ENCODE measurements at places on chromosomes 3 and 15. TPM values are rescaled to one million over a fixed set of nuclear protein-coding genes. Genes with fewer than 3 reads are reported as not detected.

DNA sequence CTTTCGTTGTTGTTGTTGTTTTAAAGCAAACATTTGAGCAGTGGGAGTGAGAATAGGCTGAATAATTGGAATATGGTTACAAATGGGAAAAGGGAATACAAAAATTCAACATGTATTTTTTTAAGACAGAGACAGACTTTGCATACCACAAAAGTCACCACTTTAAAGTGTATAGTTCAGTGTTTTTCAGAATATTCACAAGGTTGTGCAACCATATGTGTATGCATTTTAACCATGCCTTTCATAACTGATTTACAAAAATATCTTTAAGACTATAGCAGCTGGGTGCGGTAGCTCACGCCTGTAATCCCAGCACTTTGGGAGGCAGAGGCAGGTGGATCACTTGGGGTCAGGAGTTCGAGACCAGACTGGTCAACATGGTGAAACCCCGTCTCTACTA, 41.3 kb downstream of the EHHADH start:
- DNase-seq: no peak

GRCh38 chr3:57078635-57079473, 18.4 kb downstream of the SPATA12 start:
- no peak for DNase-seq

GRCh38 chr3:94873751-94874150, 810.9 kb downstream of the NSUN3 start:
- DNase-seq: no peak

- DNase-seq: no peak
These were observed 13.0 kb downstream of the FBLN2 start for GRCh38 chr3:13561967-13562366.

DNA sequence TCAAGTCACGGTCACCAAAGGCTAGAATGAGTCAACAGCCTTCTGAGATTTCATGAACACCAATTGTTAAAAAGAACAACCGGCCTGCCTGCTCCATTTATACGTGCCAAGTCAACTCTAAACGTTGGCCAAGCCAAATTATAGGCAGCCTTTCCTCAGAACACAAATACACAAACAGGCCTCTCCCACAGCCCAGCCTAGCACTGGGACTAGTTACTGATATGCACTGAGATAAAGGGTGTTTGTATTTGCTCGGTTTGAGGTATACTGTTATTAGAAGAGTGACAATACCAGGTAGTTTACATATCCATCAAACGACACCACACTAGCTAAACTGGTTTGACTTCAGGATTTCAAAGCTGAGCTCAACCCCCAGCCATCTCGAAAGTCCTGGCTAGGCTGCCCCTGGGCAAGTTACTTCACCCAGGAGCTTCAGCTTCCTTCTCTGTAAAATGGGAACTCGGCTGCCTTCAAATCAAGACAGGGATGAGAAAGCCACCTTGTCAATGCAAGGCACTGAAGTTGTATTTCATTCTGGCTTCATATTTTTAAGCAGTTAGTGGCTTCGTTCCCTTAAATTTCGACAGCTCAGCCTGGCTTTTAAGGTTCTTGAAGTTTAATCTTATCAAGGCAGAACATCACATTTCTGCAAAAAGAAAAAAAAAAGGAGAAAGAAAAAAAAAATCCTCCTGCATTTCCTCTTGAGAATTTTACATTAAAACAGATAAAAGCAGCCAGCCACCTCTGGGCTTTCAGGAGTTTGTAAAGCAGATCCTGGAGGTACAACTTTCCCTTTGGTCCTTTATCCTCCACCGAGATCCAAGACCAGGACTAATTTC, 4.0 kb downstream of the TLE3 start:
- no peak for DNase-seq

- DNase-seq: peak; percentile 14
These were observed 301.3 kb downstream of the ZNF385D start for GRCh38 chr3:21449738-21450137.

DNA sequence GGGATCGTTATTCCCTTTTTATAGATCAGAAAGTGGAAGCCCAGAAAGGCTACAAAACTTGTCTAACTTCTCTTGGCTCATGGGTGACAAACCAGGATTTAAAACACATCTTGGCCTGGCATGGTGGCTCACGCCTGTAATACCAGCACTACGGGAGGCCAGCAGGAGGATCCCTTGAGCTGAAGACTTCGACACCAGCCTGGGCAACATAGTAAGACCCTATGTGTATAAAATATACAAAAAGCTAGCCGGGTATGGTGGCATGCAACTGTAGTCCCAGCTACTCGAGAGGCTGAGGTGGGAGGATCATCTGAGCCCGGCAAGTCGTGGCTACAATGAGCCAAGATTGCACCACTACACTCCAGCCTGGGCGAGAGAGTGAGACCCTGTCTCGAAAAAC, 479.1 kb downstream of the MAGI1 start:
- DNase-seq: no peak

GRCh38 chr3:82144811-82145210, 383.4 kb upstream of the GBE1 start:
- DNase-seq: no peak

- no peak for DNase-seq
These were observed 46.0 kb downstream of the UBE3A start for GRCh38 chr15:25392806-25393205.

DNA sequence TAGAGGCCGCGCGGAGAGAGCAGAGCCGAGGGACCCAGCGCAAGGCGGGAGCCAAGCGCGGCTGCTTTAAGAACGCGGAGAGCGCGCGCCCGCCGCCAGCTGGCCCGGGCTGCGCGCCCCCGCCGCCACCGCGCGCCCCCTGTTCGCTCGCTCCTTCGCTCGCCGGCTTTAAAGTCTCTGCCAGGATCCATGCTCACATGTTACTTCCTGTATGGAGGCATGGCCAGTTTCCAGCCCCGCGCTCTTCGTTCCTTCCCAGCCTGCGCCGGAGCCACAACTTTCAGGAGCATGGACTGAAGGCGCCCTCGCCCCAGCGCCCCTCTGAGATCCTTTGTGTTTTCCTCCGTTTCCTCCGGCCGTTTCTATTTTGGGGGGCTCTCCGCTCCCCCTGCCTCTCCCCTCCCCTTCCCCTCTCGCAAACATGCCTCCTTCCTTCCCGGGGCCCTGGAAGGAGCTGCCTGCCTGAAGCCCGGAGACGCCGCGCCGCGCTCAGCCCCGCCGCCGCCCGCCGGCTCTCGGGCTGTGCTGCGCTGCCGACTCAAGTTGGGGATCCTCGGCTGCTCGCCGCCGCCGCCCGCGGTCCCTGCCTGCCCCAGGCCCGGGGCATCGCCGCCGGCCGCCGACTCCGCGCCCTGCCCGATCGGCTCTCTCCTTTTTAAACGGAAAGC, at the start of gene PTPRG:
PTPRG (plus strand) TSS at position 198 of the 668 bp plus-strand sequence. CDS start 717 bp downstream, outside the sequence.
- DNase-seq: peak; percentile 69

GRCh38 chr3:183324083-183324482, 71.0 kb downstream of the B3GNT5 start:
- DNase-seq: no peak

DNA sequence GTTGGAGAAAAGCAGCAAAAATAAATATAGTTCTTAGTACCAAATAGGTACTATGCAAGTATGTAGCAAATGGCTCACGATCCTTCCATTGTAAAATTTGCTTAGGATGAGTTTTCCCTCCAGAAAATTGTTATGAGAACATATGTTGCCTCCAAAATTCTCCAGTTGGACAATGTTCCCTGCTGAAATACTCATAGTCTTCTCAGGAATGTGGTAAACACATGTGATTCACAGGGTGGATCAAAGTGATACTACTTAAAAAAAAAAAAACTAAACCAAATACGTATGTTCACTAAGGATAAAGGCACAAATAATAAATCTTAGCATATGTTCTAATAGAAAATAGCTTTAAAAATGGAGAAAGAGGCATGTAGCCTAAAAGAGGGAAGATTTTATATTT, 84.3 kb upstream of the ZNF385D start:
- DNase-seq: no peak

DNA sequence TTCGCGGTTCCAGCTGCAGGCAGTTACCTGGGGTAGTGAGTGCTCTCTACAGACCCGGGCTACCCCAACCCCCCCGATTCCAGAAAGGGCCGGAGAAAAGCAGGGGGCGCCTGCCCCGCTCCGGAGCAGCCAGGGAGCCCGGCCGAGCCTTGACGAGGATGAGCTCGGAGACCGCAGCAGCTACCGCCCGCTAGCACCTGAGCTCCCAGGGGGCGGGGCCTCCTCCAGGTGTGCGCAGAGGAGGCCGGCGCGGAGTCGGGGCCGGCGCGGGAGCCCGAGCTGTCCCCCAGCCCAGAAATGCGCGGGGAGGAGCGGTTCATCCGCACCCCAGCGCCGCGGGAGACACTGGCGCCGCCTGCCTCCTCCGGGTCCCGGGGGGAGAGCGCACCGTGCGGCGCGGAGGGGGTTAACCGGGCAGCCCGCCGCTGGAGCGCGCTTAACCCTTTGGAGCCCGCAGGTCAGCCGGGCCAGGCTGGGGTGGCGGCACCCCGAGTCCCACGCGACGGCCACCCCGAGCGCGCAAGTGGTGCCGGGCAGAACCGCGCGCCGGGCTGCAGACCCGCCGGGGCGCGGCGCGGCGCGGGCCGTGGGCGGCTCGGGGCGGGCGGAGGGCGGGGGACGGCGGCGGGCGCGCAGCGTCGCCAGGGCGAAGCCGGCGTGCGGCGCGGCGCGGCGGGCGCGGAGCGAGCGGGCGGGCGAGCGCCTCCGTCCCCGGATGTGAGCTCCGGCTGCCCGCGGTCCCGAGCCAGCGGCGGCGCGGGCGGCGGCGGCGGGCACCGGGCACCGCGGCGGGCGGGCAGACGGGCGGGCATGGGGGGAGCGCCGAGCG, at the start of gene CACNA1D:
CACNA1D (plus strand) TSS at position 649 of the 829 bp plus-strand sequence. CDS start 556 bp downstream, outside the sequence.
- DNase-seq: no peak

DNA sequence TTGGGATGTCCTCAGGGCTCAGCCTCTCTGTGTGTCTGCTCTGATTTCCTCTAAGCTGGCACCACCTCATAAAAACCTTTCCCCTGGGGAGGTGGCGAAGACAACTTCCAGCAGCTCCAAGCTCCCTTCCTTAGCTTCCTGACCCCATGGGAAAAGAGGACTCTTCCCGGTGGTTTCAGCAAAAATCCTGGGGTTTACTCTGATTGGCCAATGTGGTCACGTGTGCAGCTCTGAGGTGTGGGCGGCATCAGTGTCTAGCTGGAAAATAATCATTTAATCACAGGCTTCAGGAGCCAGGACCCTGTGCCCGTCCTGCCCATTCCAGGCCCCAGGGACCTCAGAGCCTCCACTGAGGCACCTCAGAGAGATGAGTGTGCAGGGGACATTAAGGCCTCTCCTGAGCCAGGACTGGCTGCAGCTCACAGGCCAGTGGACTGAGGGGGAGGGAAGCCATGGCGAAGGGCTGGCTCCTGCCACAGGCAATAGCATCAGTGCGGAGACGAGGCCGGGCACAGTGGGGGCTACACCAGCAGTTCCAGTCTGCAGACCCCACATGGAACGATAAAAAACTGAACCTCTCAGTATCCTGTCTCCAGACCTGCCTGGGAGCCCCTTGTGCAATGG, 104.1 kb downstream of the TPRA1 start:
- DNase-seq: no peak

- DNase-seq: no peak
These were observed 1.5 kb downstream of the ITPKA start for GRCh38 chr15:41494922-41495735.

DNA sequence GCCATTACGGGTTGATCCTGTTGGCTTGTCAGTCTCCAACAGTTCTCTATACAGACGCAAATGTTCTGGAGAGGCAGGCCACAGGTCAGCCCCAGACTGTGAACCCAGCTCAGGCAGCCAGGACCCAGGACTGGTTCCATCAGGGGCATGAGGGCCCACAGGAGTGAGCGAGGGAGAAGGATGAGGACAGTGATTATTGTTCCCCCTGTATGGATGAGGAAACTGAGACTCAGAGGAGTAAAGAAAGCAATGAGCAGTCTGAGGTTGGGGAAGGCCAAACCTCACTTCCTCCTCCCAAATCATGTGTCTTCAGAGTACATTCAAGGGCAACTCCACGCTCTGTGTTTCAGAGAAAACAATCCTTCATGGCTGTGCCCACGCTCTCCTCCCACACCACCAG, 121.9 kb downstream of the RPLP1 start:
- DNase-seq: no peak

DNA sequence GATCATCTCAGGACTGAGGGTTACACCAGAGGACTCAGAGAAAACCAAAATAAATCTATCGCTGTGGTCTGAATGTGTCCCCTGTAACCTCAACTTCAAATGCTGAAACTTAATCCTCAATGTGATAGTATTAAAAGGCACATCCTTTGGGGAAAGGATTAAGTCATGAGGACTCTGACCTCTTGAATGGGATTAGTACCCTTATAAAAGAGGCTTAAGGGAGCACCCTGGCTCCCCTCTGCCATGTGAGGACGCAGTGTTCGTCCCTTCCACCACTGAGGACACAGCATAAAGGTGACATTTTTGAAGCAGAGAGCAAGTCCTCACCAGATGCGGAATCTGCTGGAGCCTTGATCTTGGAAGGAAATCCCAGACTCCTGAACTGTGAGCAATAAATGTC, 39.5 kb downstream of the SRPRB start:
- DNase-seq: no peak

DNA sequence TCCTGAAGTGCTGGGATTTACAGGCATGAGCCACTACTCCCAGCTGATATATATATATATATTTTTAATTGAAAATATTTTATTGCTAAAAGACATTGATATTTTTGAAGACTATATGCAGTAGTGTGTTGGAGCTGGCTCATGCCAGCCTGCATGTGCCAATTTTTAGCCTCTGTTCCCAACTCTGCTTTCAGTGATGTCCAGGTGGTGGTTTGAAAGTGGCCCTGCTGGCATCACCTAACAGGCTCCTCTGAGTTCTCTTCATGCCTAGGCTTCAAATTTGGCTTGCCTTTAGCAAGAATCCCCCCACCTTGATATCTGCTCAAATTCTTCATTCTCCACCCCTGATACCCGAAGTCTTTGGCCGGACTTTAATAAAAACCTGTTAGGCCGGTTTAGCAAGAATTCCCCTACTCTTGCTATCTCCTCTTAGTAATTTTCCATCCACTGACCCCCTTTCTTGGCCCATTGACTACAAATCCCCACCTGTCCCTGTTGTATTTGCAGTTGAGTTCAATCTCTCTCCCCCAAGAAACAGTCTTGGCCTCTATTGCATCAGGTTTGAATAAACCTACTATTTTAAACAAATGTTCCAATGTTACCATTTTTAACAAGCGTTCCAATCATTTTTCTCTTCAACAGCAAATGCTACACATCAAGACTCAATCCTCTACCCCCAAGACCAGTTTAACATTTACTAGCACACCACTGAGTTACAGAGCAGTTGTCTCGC, 23.9 kb upstream of the CTSH start:
- no peak for DNase-seq

The RBM6 gene
- total RNA-seq: 148 TPM

The HIGD2B gene
- not detected for total RNA-seq

The ERICH6 gene
- not detected for total RNA-seq

The HYAL1 gene
- total RNA-seq: 2.4 TPM

The P3H2 gene
- 10.7 TPM for total RNA-seq

The ANKUB1 gene
- not detected for total RNA-seq

The CYP11A1 gene
- total RNA-seq: 2.9 TPM

The PRR23B gene
- not detected for total RNA-seq

The TMOD2 gene
- 322 TPM for total RNA-seq

Data from dorsolateral prefrontal cortex (tissue), 122 donors.